ENCODE measurements at places on chromosomes 12 and 14. TPM values are rescaled to one million over a fixed set of nuclear protein-coding genes. Genes with fewer than 3 reads are reported as not detected.

The SYT1 gene
- 23.6 TPM for total RNA-seq

The OR6C2 gene
- total RNA-seq = not detected

The NID2 gene
- 114 TPM for total RNA-seq

The KIF5A gene
- 0.35 TPM for total RNA-seq

The ALDH1L2 gene
- total RNA-seq = 1.4 TPM

The ITGA5 gene
- total RNA-seq = 59.6 TPM

The GALNT8 gene
- total RNA-seq = 3.4 TPM

The RNF34 gene
- 64.3 TPM for total RNA-seq

The TESPA1 gene
- 0.64 TPM for total RNA-seq

The NRL gene
- 4.4 TPM for total RNA-seq

The MUCL1 gene
- not detected for total RNA-seq

The LRRK2 gene
- 42.7 TPM for total RNA-seq

The KRT77 gene
- total RNA-seq = not detected

The RAD9B gene
- 0.93 TPM for total RNA-seq

The IL22 gene
- not detected for total RNA-seq

The CCDC198 gene
- total RNA-seq = 176 TPM

The PLXNC1 gene
- 12.8 TPM for total RNA-seq

The GPR132 gene
- total RNA-seq = 2.3 TPM

The TAC3 gene
- total RNA-seq = 1.6 TPM

The KCNH3 gene
- 7.9 TPM for total RNA-seq

The TSPAN19 gene
- 0.41 TPM for total RNA-seq

The IFNG-AS1 gene
- 0.70 TPM for total RNA-seq

The ALDH6A1 gene
- total RNA-seq = 82.3 TPM

The TMEM121 gene
- 14.7 TPM for total RNA-seq

The OAS2 gene
- 5.3 TPM for total RNA-seq

The SAMD15 gene
- 5.3 TPM for total RNA-seq

The SIX6 gene
- not detected for total RNA-seq

The CLEC2B gene
- total RNA-seq = 15.9 TPM

The CMKLR1 gene
- total RNA-seq = 7.5 TPM

The DTX3 gene
- total RNA-seq = 44.4 TPM

The ERBB3 gene
- total RNA-seq = 123 TPM

The RNASE7 gene
- total RNA-seq = 0.18 TPM

The LHX5 gene
- total RNA-seq = not detected

The CPM gene
- total RNA-seq = 28.6 TPM

The HOXC6 gene
- 17.0 TPM for total RNA-seq

The ACOT6 gene
- 0.47 TPM for total RNA-seq

The WSCD2 gene
- total RNA-seq = 7.6 TPM

The SDSL gene
- 8.3 TPM for total RNA-seq

The FGF23 gene
- 0.06 TPM for total RNA-seq
